ENCODE measurements at places on chromosomes 11 and 22.

DNA sequence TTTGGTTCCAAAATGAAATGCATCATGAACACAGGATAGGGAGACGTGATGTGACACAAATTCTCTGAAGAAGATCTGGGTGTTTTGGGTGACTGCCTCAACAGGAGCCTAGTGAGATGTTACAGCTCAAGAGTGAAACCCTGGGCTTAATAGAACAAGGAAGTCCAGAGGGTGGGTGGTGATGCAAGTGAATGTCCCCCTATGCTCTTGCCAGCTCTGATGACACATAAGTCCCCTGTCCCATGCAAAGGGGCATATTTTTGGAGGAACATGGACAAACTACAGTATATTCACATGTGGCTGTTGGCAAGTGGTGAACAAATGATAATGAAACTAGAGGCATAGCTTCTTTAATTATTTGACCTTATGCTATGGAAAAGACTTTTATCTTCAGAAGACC, 9.2 kb downstream of the CRTAM start:
- no peak for DNase-seq

DNA sequence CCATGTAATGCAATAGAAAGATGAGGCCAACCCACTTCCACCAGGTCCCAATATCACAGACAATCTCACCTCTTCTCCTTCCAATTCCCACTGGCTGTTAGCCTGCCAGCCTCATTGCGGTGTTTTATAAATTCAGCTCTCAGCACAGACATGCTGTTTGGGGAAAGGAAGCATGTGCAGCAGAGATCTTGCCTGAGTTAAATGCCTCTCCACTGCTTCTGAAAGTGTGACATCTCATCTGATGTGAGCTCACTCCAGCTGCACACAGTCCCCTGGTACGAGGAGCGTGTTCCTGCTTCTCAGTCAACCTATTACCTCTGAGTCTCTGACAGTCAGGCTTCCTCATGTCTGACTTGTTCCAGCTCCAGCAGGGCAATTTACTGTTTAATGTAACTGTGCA, 122.7 kb upstream of the GUCY1A2 start:
- DNase-seq, result no peak

- peak; percentile 20 for DNase-seq
Measured at GRCh38 chr22:25485626-25486545, 78.6 kb upstream of the GRK3 start.

- peak; percentile 47 for DNase-seq
Measured at GRCh38 chr22:24189249-24190158, 8.2 kb downstream of the SUSD2 start.

- DNase-seq, result no peak
Measured at GRCh38 chr11:74391193-74391592, 7.0 kb downstream of the PGM2L1 start.

GRCh38 chr11:130121445-130121978, 38.1 kb upstream of the ST14 start:
- DNase-seq, result no peak

DNA sequence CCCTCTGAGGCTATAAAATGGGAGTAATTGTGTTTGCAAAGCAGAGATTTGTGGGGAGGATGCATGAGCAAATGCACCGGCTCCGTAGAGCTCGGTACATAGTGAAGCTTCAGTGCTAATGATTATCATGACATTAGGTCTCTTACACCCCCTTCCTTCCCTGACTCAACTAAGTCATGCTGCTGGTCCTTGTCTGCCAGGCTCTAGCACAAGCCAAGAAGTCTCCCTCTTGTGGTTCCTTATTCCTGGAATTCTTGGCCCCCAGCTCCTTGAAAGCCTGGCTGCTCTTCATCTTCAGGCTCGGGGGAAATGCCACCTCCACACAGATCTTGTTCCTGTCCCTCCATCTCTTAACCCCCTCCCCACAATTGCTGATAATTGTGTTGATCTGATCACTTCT, 45.7 kb upstream of the SYT13 start:
- no peak for DNase-seq

- DNase-seq, result no peak
Measured at GRCh38 chr22:44932493-44932892, 77.3 kb downstream of the PHF21B start.

DNA sequence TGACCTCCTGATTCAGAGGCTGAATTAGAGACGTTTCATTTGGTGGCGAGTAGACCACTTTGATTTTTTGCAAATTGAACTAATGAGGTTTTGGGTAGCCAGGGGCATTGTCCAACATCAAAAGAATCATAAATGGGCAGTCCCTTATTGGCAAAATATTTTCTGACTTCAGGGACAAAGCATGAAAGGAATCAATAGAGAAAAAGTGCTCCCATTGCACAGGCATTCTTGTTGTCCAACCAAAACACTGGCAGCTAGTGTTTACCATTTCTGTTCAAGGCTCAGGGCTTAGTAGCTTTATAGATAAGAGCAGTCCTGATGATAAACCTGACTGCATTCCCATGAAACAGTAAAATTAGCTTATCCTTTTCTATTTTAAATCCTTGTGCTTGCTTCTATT, 6.4 kb upstream of the CARD16 start:
- no peak for DNase-seq

- no peak for DNase-seq
Measured at GRCh38 chr22:17954200-17954859, 70.0 kb downstream of the MICAL3 start.

- no peak for DNase-seq
Measured at GRCh38 chr11:4865855-4866254, 15.8 kb upstream of the OR51T1 start.

DNA sequence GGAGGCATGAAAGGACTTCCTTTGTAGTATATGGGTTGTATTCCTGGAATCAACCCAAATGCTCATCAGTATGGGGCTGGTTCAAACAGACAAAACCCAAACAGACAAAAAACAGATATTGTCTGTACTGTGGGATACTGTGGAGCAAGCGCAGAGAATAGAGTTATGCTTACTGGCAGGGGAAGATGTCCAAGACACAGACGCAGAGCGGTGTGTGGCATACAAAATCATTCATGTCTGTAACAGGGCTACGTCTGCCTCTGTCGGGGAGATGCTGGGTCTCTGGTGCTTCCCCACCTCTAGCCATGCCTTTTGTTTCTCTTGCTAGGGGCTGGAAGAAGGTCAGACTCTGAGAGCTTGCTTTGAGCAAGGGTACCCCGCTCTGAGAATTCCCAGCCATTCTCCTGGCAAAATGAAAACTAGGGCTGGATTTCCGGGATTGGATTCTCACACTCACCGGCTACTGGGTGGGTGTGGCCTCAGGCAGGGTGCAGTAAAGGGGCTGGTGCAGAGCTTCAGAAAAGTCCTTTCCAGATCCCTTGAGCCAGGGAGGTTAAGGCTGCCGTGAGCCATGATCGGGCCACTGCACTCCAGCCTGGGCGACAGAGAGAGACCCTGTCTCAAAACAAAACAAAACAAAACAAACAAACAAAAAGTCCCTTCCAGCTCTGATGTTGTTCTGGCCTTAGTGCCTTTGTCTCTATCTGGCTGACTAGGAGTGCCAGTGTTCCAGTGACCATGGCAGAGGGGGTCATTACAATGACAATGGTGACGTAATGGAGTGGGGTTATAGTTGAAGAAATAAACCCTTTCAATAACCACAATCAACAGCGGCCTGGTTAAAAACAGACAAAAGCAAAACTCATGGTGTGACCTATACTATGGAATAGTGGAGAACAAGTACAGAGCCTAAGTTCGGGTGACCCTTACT, 2.9 kb upstream of the ABCC8 start:
- no peak for DNase-seq

DNA sequence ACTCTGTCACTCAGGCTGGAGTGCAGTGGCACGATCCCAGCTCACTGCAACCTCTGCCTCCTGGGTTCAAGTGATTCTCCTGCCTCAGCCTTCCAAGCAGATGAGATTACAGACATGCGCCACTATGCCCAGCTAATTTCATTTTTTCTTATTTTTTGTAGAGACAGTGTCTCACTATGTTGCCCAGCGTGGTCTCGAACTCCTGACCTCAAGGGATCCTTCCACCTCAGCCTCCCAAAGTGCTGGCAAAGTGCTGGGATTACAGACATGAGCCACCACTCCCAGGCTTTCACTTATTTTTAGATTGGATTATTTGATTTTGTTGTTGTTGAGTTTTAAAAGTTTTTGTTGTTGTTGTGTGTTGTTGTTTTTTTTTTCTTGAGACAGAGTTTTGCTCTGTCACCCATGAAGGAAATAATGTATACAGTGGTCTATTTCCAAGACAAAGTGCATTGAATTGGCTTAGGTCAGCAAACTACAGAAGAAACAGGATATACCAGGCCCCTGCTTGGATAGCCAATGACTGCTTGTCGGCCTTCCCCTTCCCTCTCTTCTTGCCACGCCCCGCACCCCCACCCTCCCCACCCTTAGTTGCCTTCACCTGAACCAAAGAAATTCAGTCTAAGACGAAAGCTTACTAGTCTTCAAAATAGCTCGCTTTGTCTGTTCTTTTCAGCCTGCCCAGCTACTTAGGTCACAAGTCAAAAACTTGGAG, 91.8 kb upstream of the CLDN5 start:
- no peak for DNase-seq

GRCh38 chr11:121833970-121834369, 282.0 kb downstream of the BLID start:
- no peak for DNase-seq

DNA sequence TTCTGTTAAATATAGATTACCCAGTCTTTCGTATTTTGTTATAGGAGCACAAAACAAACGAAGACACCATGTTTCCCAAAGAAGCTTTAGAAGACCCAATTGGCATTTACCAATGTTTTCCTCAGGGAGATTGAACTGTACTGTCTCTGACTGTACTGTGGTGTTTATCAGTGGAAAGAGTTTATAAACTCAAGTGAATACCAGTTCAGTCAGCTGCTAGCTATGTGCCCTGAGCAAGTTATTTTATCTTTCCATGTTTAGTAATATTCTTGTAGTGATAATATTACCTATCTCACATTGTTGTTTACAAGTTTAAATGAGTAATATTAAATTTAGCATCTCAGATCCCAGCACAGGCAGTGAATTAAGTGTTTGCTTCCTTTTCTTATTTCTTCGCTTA, 773.2 kb downstream of the KCNA4 start:
- DNase-seq, result no peak

GRCh38 chr11:75194147-75194546, 43.2 kb downstream of the SLCO2B1 start:
- DNase-seq, result no peak

- DNase-seq, result no peak
Measured at GRCh38 chr11:125199915-125200314, 35.4 kb downstream of the PKNOX2 start.

- DNase-seq, result no peak
Measured at GRCh38 chr22:32204856-32205722, at the start of gene RFPL2. Gene RFPL2, minus strand, starts transcription at chr22:32205073. Its CDS starts 2,622 bp downstream, at chr22:32202451.

GRCh38 chr11:122190768-122191167, 74.8 kb upstream of the BLID start:
- DNase-seq, result no peak

DNA sequence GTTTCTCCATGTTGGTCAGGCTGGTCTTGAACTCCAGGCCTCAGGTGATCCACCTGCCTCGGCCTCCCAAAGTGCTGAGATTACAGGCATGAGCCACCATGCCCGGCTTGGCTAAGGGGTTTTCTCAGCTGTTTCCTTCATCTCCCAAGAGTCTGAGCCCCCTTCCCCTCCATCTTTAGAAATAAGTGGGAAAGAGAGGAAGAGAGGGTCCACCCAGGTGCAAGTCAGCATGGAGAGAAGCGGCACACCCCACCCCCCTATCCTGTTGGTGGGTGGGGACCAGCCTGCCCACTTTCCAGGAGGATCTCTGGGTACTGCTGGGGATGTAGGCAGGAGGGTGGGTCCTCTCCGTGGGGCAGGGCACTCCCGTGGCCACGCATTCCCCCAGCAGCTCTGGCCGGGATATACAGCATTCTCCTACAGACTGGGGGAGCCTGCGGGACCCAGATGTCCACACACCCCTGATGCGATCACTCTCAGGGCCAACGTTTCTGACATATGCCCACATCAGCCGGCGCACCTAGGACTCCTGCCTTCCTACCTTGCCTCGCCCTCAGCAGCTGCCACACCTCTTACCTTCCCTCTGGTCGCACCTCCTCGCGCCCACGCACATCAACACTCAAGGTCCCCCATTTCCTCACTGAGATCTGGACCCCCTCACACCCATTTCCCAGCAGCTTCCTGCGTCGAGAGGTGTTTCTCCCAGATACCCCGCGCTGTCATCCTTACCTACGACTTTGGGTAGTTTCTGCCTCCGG, 8.9 kb downstream of the SCARF2 start:
- DNase-seq, result no peak

DNA sequence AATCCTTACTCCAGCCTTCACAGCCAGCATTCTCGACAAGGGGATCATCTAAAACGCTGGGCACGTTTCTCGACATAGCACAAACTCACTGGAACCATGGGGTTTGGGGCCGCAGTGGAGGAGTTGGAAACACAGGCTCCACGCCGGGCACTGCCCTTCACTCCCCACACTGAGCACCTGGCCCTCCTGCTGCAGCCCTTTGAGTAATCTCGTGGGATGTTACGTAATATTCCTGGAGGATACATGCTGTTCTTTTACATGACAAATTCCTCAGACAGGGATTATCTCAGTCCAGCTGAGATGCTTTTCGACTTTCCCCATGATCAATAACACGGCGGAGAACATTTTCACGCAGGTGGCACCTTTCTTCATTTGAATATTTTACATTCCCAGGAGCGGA, 408.0 kb downstream of the SHANK2 start:
- no peak for DNase-seq

DNA sequence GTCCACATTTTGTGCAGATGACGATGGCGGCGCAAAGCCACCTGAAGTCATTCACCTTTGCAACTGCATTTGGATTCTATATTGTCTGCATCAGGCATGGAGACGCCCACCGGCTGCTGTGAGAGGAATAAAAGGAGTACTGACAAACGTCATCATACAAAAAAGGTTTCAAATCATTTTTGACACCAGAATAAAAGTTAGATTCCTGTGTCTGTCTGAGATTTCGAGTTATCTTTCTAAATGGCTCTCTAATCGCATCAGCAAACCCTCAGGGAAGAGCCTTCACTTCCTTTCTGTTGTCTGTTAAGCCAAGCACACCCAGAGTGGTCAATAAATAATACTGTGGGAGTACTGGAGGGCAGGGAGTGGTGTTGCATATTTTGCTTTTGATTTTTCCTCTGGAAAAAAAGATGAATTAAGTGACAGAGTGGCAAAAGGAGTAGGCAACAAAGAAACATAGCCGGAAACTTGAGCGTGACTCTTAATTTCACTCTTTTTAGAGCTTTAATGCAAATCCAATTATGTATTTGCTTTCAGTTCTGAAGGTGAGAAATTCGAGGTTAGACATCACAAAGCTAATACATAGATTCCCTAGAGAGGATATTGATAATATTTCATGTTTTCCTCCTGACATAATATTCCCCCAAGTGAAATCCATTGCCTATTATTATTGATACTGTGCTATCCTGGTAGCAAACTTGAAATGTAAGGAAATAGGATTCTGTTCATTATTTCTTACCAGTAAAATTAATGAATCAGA, 150.8 kb upstream of the MTMR2 start:
- DNase-seq, result no peak
